Stimulated activated CD4-positive, alpha-beta T cell treated with anti-CD3 and anti-CD28 coated beads, Interleukin-4, amount 100 ng/mL, for 4 hours (primary cell): ENCODE measurements at places on chromosomes 6 and 20.

DNA sequence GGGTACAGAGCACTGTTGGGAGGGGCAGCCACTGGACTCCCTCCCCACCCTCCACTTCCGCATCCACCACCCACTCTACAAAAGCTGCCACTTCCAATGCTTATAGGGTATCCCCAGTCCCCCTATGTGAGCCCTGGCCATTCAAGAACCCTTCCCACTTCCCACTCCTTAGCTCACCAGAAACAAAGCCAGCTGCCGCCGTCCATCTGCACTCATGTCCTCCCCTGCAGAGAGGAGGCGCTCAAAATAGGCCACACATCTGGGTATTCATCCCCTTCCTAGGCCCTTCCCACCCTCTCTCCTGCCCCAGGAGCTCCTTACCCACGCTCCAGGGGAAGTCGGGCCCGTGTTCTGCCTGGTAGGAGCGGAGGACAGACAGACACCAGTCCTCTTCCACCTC is 6.5 kb upstream of the LY6G5C start:
- DNase-seq, result no peak

- DNase-seq, result no peak
These were observed 401.0 kb downstream of the PTPRT start for GRCh38 chr20:42788707-42789106.

DNA sequence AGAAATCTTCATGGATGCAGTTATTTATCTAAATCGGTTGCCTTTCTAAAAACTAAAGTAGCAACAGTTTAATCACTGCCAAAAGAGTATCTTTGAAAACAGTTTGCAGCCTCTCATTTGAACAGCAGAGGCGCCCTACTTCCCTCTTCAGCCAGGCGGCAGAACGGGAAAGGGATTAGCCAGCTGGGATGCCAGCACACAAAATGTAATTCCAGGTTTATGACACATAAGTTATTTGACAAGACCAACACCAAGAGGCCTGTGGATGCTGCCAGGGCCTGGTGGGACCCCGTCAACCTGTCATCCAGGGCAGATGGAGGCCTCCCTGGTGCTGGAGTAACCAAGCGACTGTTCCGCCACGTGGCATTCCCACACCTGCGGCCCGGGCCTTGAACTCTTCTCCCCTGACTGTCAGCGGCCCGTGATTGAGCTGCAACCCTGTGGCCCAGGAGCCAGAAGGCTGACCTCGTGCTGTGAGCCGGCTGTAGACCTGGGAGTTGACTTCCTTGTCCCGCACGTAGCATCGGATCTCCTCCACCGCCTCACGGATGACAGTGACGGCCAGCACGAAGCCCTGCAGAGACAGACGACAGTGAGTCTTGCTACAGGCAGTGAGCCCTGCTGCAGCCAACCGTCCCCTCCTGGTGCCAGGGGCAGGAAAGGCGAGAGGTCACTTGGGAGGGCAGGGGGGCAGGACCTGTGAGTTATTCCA is 55.5 kb downstream of the ATP9A start:
- DNase-seq, result no peak

- no peak for DNase-seq
These were observed 99.7 kb downstream of the PDE7B start for GRCh38 chr6:135951169-135951568.

DNA sequence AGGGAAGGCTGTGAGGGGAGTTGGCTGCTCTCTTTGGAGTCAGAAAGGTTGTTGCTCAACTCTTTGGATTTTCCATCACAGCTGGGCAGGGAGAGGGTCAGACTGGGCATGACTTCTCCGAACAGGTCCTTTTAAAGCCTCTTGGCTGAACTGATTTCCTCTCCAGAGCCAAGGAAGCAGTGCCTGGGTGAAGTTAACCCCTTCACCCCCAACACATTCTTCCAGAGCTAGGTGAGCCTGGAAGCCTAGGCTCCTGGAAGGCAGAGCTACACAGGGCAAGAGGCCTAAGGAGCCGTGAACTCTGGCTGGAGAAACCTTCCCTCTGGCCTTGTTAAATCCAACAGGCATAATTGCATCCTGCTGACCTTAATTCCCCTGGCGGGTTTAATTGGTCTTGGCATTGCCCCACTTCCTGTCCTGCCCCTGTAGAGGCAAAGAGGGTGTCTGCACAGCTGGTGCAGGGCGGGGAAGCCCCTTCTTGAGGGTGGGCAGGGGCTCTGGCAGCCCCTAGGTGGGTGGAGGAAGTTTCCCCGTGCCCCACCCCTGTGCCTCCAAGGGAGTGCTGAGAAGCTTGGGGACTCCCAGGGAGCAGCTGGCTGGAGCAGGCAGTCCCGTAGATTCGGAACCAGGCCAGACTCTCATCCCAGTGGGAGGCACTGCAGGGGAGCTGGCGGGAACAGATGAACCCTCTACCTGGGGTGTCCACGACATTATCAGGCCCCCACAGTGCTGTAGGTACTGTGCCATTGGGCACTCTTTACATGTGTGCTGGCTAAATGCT is 3.6 kb upstream of the MYLK2 start:
- no peak for DNase-seq

GRCh38 chr20:12744037-12744436 is 264.7 kb upstream of the SPTLC3 start:
- DNase-seq, result no peak

DNA sequence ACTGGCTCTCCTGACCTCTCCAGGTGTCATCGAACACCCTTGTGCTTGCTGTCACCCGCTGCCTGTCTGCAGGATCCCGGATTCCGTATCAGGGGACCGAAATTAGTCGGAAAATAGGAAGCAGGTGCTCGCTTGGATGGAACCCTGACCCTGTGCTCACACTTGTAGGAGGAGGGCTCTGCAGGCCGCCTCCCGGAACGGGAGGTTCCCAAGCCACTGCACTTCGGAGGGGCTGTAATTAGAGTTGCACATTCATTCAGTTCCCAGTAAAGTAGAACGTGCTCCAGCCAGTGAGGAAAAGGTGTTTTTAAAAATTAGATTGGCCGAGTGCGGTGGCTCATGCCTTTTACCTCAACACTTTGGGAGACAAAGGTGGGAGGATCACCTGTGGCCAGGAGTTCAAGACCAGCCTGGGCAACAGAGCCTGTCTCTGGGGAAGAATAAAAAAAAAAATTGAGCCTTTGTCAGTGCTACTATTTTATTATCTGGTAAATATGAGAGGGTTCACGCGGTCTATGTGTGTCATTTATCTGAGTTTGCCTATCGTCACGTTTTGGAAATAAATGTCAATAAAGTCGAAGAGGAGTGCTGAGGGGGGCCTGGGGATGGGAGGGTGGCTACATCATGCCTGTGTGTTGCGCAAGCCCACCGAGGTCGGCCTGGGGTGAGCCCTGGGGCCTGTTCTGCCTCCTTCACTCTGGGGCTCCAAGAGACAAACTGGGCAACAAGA is 1.5 kb upstream of the GMEB2 start:
- peak; percentile 65 for DNase-seq

DNA sequence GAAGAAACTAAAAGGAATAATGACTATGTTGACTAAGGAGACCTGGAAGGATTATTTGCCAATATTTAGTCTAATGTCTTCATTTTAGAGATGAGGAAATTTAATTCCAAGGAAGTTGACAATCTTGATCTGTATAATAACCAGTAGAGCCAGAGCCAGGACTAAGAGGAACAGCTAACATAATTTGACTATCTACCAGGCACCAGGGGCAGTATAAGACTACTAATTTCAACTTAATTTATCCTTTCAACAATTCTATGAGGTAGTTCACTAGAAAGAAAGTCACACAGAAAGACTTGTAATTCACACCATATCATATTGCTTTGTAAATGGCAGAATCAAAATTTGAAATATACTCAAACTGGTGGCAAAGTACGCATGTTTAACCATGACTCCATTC is 273.0 kb upstream of the STXBP5 start:
- DNase-seq, result no peak

DNA sequence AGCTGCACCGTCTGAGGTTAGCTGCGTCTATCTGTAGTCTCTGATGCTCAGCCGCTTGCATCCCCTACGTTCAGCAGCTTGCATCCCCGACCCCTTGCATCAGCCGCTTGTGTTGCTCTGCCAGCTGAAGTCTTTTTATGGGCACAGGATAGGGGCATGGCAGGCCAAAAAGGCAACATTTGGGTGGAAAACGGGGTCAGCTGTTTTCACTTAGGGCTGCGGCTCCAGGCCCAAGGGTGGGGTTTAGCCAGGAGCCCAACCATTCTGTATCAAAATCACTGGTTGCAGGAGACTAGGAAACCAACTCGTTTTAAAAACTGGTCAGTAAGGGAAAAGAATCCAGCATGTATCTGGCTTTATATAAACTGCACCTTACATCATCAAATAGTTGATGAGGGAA is 49.9 kb downstream of the FAM50B start:
- no peak for DNase-seq

DNA sequence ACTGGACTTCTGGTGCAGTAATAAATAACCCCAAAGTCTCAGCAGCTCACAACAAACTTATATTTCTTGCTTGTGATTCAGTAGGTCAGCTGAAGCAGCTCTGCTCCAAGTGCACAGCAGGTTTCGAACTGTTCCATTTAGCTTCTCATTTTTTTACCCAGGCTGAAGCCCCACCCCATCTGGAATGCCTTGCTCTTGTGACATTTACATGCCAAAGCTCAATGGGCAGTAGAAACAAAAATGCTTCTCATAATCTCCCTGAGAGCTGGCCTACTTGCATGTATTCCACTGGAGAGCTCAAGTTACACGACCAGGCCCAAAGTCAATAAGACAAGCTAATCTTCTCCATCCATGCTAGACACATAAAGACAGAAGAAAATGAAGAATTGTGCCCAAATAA is 165.2 kb downstream of the HAO1 start:
- DNase-seq, result no peak

- DNase-seq, result no peak
These were observed 199.9 kb downstream of the EPHA7 start for GRCh38 chr6:93219447-93219846.
